Putamen (tissue), 1 donor: ENCODE measurements at places on chromosomes 5 and 9.

GRCh38 chr9:109098960-109099308, 20.8 kb downstream of the TMEM245 start:
- no peak for DNase-seq

- DNase-seq = no peak
Measured at GRCh38 chr5:125129151-125129806, 382.8 kb upstream of the ZNF608 start.

DNA sequence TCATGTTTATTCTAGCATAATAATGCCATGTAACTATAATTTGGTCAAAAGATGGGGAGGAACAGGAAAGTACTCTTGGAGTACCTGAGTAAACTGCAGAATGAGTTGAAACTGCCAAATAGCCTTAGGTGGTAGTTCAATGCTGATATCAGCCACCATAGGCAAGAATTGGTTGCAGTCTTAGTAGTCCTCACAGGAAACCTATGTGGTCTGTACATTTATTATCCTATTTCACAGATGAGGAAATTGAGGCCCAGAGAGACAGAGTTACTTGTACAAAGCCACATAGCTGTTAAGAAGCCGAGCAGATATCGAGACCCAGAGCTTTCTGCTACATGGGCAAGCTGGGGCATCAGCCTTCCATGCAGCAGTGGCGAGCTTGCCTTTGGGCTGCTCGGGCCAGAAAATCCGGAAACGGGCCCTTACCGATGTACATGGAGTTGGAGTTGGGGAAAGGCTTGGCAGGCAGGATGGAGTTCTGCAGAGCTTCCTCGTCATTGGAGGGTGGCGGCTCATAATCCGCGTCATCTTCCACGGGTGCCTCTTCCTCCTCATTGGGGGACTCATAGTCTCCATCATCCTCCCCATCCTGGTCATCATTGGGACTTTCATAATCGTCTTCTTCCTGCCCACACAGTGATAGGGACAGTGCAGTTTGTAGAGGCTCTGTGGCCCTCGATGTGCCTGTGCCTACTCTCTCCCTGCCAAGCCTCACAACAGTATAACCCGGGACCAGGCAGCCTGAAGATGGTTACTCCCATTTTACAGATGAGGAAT, 27.1 kb downstream of the LCP2 start:
- DNase-seq = no peak

DNA sequence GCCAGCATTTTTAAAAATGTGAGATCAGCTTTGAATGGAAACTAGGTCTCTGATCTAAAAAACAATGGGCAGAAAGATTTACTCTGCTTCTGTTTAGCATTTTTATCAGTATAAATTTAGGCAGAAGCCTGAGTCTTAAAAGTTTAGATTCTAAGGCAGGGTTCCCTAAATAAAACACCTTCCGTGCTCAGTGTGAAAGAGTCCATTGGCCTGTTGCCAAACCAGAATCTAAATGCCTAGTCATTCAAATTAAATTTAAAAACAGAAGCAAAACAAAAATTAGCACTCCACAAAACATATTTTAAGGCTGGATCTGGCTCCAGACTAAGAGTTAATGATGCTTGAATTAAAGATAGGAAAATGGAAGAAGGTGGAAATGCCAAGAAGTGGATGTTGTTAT, 4.5 kb downstream of the TYRP1 start:
- no peak for DNase-seq

- DNase-seq = no peak
Measured at GRCh38 chr9:104912606-104913005, 15.3 kb downstream of the ABCA1 start.

DNA sequence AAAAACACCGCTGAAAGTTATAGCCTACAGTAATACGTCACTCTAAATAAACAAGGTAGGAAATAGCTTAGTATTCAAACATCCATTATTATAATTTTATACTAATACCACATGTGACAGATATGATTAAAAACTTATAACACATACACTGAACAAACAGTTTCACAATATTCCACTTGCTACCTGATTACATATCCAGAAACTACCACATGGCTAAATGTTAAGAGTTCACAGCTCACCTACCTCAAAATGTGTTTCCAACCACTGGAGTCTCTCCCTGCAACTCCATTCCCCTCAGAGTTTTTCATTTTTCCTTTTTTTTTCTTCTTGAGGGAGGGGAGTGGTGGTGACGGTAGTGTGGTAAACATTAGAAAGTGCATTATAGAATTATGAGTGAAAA, 12.1 kb downstream of the RICTOR start:
- DNase-seq = no peak

- no peak for DNase-seq
Measured at GRCh38 chr5:100838048-100838473, 65.0 kb downstream of the ST8SIA4 start.

- DNase-seq = no peak
Measured at GRCh38 chr5:178121391-178122276, 8.3 kb downstream of the N4BP3 start.

GRCh38 chr9:34490760-34491159, 32.0 kb downstream of the ENHO start:
- no peak for DNase-seq
